Uterus (tissue), 4 donors: ENCODE measurements at places on chromosomes 13 and 19. TPM values are rescaled to one million over a fixed set of nuclear protein-coding genes. Genes with fewer than 3 reads are reported as not detected.

GRCh38 chr13:44331912-44332851 is 41.4 kb upstream of the SERP2 start:
- H3K36me3 ChIP-seq: no peaks in the 10 kb centered on the region
- peak; percentile 96 for DNase-seq
- H3K4me1 ChIP-seq: no peaks in the 10 kb centered on the region
- peak overlapping the region; percentile 85 for H3K27ac ChIP-seq
- no peaks in the 10 kb centered on the region for H3K27me3 ChIP-seq

DNA sequence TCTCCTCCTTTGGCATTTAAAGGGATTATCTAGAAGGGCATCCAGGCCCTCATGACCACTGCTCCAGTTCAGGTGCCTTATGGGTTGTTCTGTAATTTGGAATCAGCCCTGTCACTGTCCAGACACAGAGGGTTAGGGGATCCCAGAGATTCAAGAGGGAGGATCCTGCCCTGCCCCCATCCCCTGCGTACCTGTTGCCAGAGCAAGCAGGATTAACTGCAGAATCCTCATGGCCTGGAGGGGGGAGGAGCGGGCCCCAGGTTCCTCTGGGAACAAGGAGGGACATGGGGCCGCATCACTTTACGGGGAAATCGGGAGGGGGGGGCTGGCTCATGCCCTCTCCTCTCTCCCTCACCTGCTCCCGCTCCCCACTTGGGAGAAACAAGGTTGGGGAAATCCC is 1.0 kb downstream of the KLK11 start:
- H3K36me3 ChIP-seq: no peaks in the 10 kb centered on the region
- no peak overlapping the region for H3K4me3 ChIP-seq
- no peaks in the 10 kb centered on the region for H3K4me1 ChIP-seq
- DNase-seq: no peak

Gene SEMA6B
- 3.7 TPM for total RNA-seq

DNA sequence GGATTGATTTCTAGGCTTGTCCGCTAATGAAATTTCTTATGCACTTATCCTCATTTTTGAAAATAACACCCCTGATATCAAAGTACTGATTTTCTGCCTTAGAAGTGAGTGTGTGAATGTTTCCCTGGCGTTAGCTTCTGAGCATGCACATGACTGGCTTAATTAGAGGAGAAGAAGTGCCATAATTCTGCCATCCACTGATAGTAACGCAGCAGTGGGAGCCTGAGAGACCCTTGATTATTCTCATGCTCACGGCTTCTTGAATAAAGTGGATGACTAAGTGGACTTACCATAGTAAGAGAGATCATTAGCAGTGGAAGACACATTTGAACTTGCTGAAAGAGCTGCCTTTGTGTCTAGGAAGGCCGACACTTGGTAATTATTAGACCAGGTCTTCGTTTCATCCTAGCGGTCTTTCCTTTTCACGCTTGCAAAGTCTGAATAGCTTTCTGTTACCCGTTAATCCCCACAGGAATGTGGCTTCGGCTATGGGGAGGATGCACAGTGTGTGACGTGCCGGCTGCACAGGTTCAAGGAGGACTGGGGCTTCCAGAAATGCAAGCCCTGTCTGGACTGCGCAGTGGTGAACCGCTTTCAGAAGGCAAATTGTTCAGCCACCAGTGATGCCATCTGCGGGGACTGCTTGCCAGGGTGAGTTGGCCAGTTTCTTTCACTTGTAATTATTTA is 45.3 kb downstream of the TNFRSF19 start:
- H3K27ac ChIP-seq: no peak overlapping the region
- no peaks in the 10 kb centered on the region for H3K36me3 ChIP-seq
- DNase-seq: no peak
- H3K27me3 ChIP-seq: no peaks in the 10 kb centered on the region

DNA sequence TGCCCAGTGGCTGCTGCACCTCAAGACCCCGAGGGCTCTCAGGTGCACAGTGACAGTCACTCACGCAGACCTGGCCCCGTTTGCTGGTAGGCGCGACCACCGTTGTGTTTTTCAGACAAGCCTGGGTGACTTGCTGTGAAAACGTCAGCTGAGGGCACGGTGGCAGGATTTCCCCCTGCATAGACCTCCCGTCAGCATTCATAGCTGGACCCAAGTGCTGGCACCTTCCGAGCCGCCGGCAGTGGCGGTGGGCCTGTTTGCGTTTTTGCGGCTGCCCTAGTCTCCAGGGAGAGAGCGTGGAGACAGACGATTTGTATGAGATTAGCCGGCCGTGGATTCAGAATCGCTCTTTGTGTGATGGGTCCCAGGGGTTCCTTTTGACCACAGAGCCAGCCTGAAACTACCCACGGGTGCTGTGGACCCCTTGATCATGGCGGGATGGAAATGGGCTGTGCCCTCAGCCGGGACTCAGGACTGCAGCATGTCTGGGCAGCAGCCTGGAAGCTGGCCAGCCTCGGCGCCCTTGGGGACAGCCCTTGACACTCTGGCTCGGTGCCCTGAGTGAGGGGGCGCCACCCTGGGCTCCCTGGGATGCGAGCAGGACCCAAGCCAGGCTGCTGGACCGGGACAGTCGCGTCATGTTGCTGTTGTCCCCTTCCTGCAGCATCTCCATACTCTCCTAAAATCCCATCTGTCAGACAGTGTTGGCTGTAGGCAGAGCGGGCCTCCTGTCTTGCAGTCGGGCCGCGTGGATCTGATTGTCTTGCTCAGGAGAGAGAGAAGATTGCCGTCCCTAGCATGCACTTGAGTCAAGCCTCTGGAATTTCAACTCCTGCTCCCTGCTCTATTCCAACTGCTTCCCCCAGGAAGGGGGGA is 8.6 kb downstream of the KDM4B start:
- H3K36me3 ChIP-seq: no peaks in the 10 kb centered on the region
- peak overlapping the region; percentile 11 for H3K4me3 ChIP-seq
- H3K27me3 ChIP-seq: no peaks in the 10 kb centered on the region
- DNase-seq: peak; percentile 85
- peak overlapping the region; percentile 90 for H3K27ac ChIP-seq

Gene TMIGD2
- total RNA-seq: not detected

Gene VSTM2B
- total RNA-seq: not detected

Gene CLEC17A
- not detected for total RNA-seq

DNA sequence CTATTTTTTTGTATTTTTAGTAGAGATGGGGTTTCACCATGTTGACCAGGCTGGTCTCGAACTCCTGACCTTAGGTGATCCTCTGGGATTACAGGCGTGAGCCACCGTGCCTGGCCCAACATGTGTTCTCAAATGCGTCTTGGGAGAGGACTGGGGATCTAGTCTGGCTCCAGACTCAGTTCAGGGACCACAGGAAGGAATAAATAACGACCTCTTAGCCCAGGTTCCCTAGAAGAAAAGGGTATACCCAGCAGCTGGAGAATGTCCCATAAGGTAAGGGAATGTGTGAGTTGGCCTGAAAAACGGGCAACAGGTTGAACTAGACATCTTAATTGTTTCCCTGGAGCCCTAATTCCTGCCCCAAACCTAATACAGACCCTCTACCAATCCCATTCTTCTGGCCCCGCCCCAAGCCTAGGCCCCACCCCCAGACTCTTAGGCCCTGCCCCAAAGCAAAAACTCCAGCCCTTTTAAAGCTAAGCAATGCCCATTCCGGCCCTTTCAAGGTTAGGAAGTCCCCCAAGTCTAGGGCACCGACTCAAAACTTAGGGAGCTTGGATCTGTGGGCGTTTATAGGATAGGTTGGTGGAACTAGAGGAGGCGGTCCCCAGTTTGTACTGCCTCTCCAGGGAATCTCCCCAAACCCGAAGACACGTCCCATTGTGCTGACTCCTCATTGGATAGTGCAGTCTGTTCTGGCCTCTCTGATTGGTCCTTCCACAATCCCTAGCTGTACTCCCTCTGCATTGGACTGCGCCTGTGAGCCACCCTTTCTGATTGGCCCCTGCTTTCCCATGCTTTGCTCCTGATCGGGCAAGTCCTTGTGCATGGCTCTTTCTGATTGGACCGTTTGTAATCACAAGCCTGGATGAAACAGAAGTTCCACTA is 5.4 kb upstream of the LRFN1 start:
- no peaks in the 10 kb centered on the region for H3K36me3 ChIP-seq
- no peak for DNase-seq
- no peaks in the 10 kb centered on the region for H3K4me1 ChIP-seq
- H3K27ac ChIP-seq: no peak overlapping the region

GRCh38 chr19:6613711-6614110 is 22.8 kb upstream of the CD70 start:
- no peaks in the 10 kb centered on the region for H3K27me3 ChIP-seq
- no peaks in the 10 kb centered on the region for H3K36me3 ChIP-seq
- no peaks in the 10 kb centered on the region for H3K4me1 ChIP-seq
- no peak for DNase-seq
- H3K27ac ChIP-seq: no peak overlapping the region

GRCh38 chr13:113922412-113923118 is 51.3 kb downstream of the C13orf46 start:
- H3K27me3 ChIP-seq: no peaks in the 10 kb centered on the region
- H3K36me3 ChIP-seq: no peaks in the 10 kb centered on the region
- peaks cover 6% of the 10 kb centered on the region for H3K4me1 ChIP-seq
- no peak overlapping the region for H3K27ac ChIP-seq

GRCh38 chr13:29125934-29126424 is 305.8 kb downstream of the MTUS2 start:
- DNase-seq: no peak
- H3K4me3 ChIP-seq: no peak overlapping the region
- no peaks in the 10 kb centered on the region for H3K27me3 ChIP-seq
- no peaks in the 10 kb centered on the region for H3K4me1 ChIP-seq
- no peaks in the 10 kb centered on the region for H3K36me3 ChIP-seq

Gene IL4I1
- 0.82 TPM for total RNA-seq

DNA sequence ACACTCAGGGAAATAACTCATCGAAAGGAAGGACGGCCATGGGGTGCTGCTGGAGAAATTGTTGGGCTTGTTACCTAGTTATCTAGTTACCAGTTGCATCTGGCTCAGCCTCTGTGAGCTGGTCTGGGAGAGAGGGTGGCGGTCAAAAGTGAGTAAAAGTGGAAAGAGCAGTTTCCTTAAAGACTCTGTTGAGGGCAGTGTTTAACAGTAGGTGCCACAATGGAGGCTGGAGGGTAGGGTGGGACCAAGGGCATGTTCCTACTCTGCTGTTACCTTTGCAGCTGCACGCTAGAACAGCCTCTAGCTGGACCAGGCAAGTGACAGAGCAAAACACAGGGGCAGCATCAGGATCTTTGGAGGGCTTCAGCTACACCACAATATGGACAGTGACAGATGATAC is 228.8 kb upstream of the STARD13 start:
- H3K4me3 ChIP-seq: no peak overlapping the region
- H3K27me3 ChIP-seq: no peaks in the 10 kb centered on the region
- no peaks in the 10 kb centered on the region for H3K36me3 ChIP-seq
- no peak for DNase-seq

- H3K27me3 ChIP-seq: no peaks in the 10 kb centered on the region
- no peaks in the 10 kb centered on the region for H3K36me3 ChIP-seq
- H3K4me1 ChIP-seq: no peaks in the 10 kb centered on the region
- H3K4me3 ChIP-seq: no peak overlapping the region
- no peak overlapping the region for H3K27ac ChIP-seq
- no peak for DNase-seq
These were observed 24.9 kb upstream of the TPM4 start for GRCh38 chr19:16051254-16052025.

Gene MAG
- total RNA-seq: 15.1 TPM

- H3K4me1 ChIP-seq: no peaks in the 10 kb centered on the region
- no peaks in the 10 kb centered on the region for H3K27me3 ChIP-seq
- no peak for DNase-seq
- H3K4me3 ChIP-seq: no peak overlapping the region
These were observed 180.3 kb downstream of the SLITRK1 start for GRCh38 chr13:83702021-83702420.

Gene RUBCNL
- total RNA-seq: 2.2 TPM

GRCh38 chr13:30172593-30173302 is 134.6 kb downstream of the KATNAL1 start:
- peak overlapping the region; percentile 62 for H3K27ac ChIP-seq
- H3K36me3 ChIP-seq: no peaks in the 10 kb centered on the region
- DNase-seq: peak; percentile 58
- H3K4me1 ChIP-seq: no peaks in the 10 kb centered on the region
- no peak overlapping the region for H3K4me3 ChIP-seq

- DNase-seq: no peak
- no peaks in the 10 kb centered on the region for H3K36me3 ChIP-seq
- H3K27me3 ChIP-seq: no peaks in the 10 kb centered on the region
- H3K4me1 ChIP-seq: peaks cover 31% of the 10 kb centered on the region
- peak overlapping the region; percentile 90 for H3K27ac ChIP-seq
These were observed 3.7 kb downstream of the PRKACA start for GRCh38 chr19:14113762-14114414.

DNA sequence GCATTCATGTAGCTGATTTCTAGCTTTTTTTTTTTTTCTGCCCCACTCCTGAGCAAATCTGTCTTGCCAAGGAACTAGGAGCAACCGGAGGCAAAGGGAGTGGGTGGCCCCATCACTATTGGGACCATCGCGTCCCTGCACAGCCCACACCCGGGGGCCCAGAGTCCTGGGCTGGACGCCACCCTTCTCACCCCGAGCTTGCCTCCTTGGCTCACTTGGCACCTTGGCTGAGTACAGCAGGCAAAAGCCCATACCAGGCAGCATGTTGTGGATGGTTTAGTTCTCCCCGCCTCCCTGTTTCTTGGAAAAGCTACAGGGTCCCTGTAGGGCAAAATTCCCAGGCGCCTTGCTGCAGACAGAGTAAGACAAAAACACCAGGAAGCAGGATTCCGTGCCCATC is 13.7 kb downstream of the SMIM24 start:
- H3K36me3 ChIP-seq: no peaks in the 10 kb centered on the region
- H3K27me3 ChIP-seq: no peaks in the 10 kb centered on the region
- H3K4me1 ChIP-seq: peaks cover 9% of the 10 kb centered on the region
- H3K27ac ChIP-seq: peak overlapping the region; percentile 58
- H3K4me3 ChIP-seq: no peak overlapping the region
- no peak for DNase-seq

DNA sequence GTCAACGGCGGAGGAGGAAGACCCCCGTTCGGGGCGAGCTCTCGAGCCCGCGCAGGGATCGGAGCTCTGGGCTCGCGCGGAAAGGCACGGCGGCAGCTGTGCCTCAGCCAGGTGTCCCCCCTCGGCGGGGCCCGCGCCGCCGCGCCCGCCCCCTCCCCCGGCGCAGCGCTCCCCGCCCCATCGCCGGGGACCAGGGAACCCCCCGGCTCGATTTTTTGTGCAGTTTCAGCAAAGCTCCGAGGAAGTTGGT is 110.0 kb downstream of the KCNRG start:
- peak overlapping the region; percentile 92 for H3K27ac ChIP-seq
- H3K4me1 ChIP-seq: no peaks in the 10 kb centered on the region
- no peak for DNase-seq

Gene PRR20C
- total RNA-seq: not detected

Gene TMEM190
- 1.1 TPM for total RNA-seq

DNA sequence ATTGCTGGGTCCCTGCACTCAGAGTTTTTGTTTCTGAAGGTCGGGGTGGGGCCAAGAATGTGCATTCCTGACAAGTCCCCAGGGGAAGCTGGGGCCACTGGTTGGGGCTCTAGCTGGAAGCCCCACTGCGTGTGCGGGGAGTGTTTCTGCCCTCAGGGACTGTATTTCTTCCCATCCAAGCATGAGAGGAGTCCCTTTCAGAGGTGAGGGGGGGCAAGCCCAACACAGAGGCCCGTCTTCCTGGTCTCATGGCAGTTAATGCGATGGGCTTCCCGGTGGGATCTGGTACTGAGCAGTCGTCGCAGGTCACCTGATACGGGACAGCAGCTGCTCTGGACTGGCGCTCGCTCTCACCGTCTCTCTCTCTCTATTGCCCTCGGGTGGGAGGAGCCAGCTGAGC is 50.4 kb downstream of the GPR12 start:
- no peaks in the 10 kb centered on the region for H3K27me3 ChIP-seq
- DNase-seq: no peak
- H3K4me3 ChIP-seq: no peak overlapping the region
- no peaks in the 10 kb centered on the region for H3K4me1 ChIP-seq
- no peak overlapping the region for H3K27ac ChIP-seq

Gene CEACAM3
- total RNA-seq: not detected
